Kidney (tissue), 22 donors: ENCODE measurements at places on chromosomes 5 and 9. TPM values are rescaled to one million over a fixed set of nuclear protein-coding genes. Genes with fewer than 3 reads are reported as not detected.

IFNA2 gene
- total RNA-seq: not detected

S1PR3 gene
- 36.4 TPM for total RNA-seq

PSAT1 gene
- total RNA-seq: 22.4 TPM

PTBP3 gene
- 86.6 TPM for total RNA-seq

CCL28 gene
- total RNA-seq: 22.8 TPM

PPIC gene
- total RNA-seq: 46.1 TPM

UNC13B gene
- total RNA-seq: 43.6 TPM

IGFBPL1 gene
- 0.22 TPM for total RNA-seq

FSD1L gene
- total RNA-seq: 13.2 TPM

TMEM215 gene
- total RNA-seq: not detected

DNA sequence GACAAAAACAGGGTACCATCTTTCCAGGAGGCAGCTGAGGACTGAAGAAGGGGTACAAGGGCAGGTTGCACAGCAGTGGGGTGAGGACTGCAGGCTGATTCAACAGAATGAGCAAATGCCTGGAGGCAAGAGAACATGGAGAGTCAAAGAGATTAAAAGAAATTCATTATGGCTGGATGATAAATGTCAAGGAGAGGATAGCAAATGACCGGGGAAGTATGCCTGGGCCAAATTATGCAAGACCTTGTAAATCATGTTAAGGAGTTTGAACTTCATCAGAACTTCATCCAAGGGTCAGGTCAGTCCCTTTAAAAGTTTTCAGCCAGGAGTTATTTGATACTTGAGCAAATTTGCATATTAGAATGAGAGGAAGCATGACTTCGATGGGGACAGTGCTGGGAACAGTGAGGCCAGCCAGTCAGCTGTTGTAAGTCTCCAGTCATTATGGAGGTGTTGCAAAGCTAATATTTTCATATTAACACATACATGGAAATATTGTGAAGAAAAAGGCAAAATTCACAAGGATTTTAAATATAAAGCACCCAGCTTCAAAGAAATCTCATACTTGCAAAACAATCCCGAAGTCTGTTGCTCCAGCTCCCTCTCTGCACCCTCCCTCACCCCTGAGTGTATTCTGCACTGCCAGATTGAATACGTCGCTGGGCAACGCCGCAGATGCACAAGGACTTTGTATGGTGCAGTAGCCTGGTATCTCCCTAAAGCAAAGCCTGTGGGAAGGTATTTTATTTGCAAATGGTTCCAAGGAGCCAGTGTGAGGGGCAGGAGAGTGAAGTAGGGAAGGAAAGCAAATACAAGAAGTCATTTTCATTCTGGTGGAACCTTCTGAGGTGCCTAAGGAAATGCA, 509.8 kb upstream of the TLE4 start:
- H3K36me3 ChIP-seq: no peaks in the 10 kb centered on the region
- DNase-seq: no peak
- H3K4me1 ChIP-seq: no peaks in the 10 kb centered on the region
- no peaks in the 10 kb centered on the region for H3K27me3 ChIP-seq

- no peaks in the 10 kb centered on the region for H3K4me1 ChIP-seq
- no peak overlapping the region for H3K4me3 ChIP-seq
- DNase-seq: peak; percentile 10
- no peak overlapping the region for H3K27ac ChIP-seq
- no peaks in the 10 kb centered on the region for H3K27me3 ChIP-seq
- no peaks in the 10 kb centered on the region for H3K36me3 ChIP-seq
Measured at GRCh38 chr5:38317868-38318267, 59.5 kb downstream of the EGFLAM start.

DNA sequence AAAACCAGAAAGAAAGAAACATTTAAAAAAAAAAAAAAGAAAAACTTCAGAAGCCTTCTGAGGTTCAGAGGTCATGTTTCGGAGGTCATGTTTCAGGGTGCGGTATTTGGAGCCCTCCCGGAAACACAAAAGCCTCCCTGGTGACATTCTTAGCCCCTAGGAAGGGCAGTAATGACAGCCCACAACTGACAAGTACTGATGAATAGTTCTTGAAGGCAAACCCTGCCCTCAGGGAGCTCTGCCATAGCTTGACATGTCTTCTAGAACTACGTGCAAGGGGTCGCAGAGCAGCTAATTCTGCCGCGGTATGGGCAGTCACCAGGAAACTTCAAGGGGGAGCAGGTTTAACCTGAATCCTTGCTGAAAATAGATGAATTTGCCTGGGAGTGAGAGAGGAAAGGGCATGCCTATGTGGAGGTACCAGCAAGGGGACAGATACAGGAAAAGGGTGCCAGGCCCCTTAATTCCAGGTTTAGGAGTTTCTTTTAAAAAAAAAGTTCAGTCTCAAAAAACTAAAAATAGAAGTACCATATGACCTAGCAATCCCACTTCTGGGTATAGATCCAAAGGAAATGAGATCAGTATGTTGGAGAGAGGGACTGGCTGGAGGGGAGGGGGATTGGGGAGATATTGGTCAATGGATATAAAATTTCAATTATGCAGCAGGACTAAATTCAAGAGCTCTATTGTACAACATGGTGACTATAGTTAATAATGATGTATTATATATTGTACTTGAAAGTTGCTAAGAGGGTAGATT, 98.4 kb downstream of the C9orf152 start:
- no peak overlapping the region for H3K4me3 ChIP-seq
- no peak for DNase-seq
- no peaks in the 10 kb centered on the region for H3K36me3 ChIP-seq
- H3K27ac ChIP-seq: no peak overlapping the region
- peaks cover 6% of the 10 kb centered on the region for H3K4me1 ChIP-seq

- no peaks in the 10 kb centered on the region for H3K27me3 ChIP-seq
- DNase-seq: peak; percentile 82
- H3K4me3 ChIP-seq: no peak overlapping the region
- no peaks in the 10 kb centered on the region for H3K36me3 ChIP-seq
- no peak overlapping the region for H3K27ac ChIP-seq
Measured at GRCh38 chr9:75866273-75866871, 24.1 kb upstream of the PCSK5 start.

GRCh38 chr5:66689522-66690220, 93.5 kb downstream of the MAST4 start:
- H3K36me3 ChIP-seq: no peaks in the 10 kb centered on the region
- peak; percentile 25 for DNase-seq
- H3K27me3 ChIP-seq: no peaks in the 10 kb centered on the region
- peak overlapping the region; percentile 88 for H3K27ac ChIP-seq
- no peak overlapping the region for H3K4me3 ChIP-seq

GRCh38 chr9:138073808-138074207, 196.2 kb downstream of the CACNA1B start:
- DNase-seq: no peak
- H3K36me3 ChIP-seq: no peaks in the 10 kb centered on the region
- no peak overlapping the region for H3K4me3 ChIP-seq
- no peak overlapping the region for H3K27ac ChIP-seq
- no peaks in the 10 kb centered on the region for H3K4me1 ChIP-seq

GRCh38 chr5:35246411-35246810, 16.1 kb upstream of the PRLR start:
- no peak overlapping the region for H3K27ac ChIP-seq
- no peaks in the 10 kb centered on the region for H3K36me3 ChIP-seq
- no peaks in the 10 kb centered on the region for H3K27me3 ChIP-seq
- no peak for DNase-seq

DNA sequence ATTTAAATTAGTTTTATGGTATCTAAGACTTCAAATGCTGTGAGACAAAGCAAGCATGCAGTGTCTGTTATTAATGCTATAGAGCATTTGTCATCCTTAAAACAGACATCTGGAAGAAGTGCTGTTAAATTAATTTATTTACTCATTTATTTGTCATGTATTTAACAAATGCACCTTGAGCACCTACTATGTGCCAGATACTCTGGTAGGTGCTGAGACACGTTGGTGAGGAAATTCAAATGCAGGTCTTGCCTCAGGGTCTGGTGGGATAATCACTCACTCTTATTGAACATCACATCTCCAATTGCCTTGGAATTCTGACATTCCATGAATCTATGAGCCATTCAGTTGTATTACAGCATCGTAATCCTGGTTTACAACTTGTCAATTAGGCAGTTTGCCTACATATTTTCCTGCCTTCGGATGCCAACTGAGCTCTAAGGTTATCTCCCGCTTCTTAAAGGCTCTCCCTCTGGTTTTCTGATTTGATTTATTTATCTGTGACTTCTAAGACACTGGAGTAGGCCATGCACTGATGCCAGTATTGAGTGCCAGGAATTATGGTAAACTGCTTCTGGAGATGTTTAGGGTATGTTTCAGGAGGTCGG, 56.0 kb upstream of the RPS23 start:
- no peaks in the 10 kb centered on the region for H3K4me1 ChIP-seq
- H3K36me3 ChIP-seq: no peaks in the 10 kb centered on the region
- peak overlapping the region; percentile 23 for H3K27ac ChIP-seq
- no peak overlapping the region for H3K4me3 ChIP-seq
- no peak for DNase-seq
- no peaks in the 10 kb centered on the region for H3K27me3 ChIP-seq

- H3K4me3 ChIP-seq: no peak overlapping the region
- H3K27ac ChIP-seq: no peak overlapping the region
- no peak for DNase-seq
- H3K36me3 ChIP-seq: no peaks in the 10 kb centered on the region
- H3K27me3 ChIP-seq: no peaks in the 10 kb centered on the region
- H3K4me1 ChIP-seq: no peaks in the 10 kb centered on the region
Measured at GRCh38 chr5:127700237-127700766, 2.9 kb upstream of the CCDC192 start.

GRCh38 chr9:105069696-105070095, 141.7 kb upstream of the ABCA1 start:
- H3K27ac ChIP-seq: no peak overlapping the region
- DNase-seq: no peak
- peaks cover 5% of the 10 kb centered on the region for H3K4me1 ChIP-seq
- H3K4me3 ChIP-seq: no peak overlapping the region

DNA sequence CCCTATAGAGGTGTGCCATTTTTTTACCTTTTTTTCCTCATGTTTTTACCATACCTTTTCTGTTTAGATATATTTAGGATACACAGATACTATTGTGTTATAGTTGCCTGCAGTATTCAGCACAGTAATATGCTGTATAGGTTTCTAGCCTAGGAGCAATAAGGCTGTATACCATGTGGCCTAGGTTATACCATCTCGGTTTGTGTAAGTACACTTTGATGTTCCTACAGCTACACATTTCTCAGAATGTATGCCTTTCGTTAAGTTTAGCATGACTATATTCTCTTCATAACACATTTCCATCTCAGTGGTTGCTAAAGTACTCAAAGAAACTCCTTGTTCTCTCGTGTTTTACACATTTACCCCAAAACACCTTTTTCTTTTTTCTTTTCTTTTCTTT, 23.0 kb downstream of the UBE2D2 start:
- H3K27ac ChIP-seq: no peak overlapping the region
- H3K36me3 ChIP-seq: no peaks in the 10 kb centered on the region
- no peak for DNase-seq
- no peak overlapping the region for H3K4me3 ChIP-seq

GRCh38 chr5:177295924-177296323, 7.6 kb downstream of the RAB24 start:
- no peaks in the 10 kb centered on the region for H3K4me1 ChIP-seq
- H3K27ac ChIP-seq: no peak overlapping the region
- H3K27me3 ChIP-seq: no peaks in the 10 kb centered on the region
- peaks cover 13% of the 10 kb centered on the region for H3K36me3 ChIP-seq

DNA sequence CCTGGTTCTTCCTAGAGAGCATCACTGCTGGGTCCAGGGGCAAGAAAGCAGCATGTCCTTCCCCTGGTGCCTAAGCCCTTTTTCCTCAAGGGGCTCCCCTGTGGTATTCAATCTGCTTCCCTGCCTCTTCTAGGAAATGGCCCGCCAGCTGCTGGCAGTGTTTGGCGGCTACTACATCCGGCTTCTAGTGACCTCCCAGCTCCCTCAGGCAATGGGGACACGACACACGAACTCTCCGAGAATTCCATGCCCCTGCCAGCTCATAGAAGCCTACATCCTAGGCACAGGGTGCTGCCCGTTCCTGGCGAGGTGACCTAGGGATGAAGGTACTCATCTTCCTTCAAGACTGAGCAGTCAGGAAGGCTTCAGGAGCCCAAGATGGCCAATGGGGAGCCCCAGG, 14.6 kb downstream of the TEX53 start:
- H3K27me3 ChIP-seq: no peaks in the 10 kb centered on the region
- H3K4me1 ChIP-seq: no peaks in the 10 kb centered on the region
- no peak overlapping the region for H3K27ac ChIP-seq
- no peak overlapping the region for H3K4me3 ChIP-seq
- DNase-seq: no peak

GRCh38 chr5:128613766-128614165, 75.7 kb upstream of the FBN2 start:
- H3K27ac ChIP-seq: no peak overlapping the region
- H3K4me3 ChIP-seq: no peak overlapping the region
- DNase-seq: no peak
- no peaks in the 10 kb centered on the region for H3K36me3 ChIP-seq
- no peaks in the 10 kb centered on the region for H3K27me3 ChIP-seq

GRCh38 chr9:86891091-86891490, 56.2 kb downstream of the GAS1 start:
- H3K4me3 ChIP-seq: no peak overlapping the region
- DNase-seq: no peak
- no peaks in the 10 kb centered on the region for H3K27me3 ChIP-seq
- no peaks in the 10 kb centered on the region for H3K36me3 ChIP-seq

GRCh38 chr9:128838338-128838737, 8.7 kb upstream of the SPOUT1 start:
- H3K4me1 ChIP-seq: no peaks in the 10 kb centered on the region
- H3K27me3 ChIP-seq: no peaks in the 10 kb centered on the region

GRCh38 chr9:73577848-73578247, 426.2 kb downstream of the ANXA1 start:
- no peak for DNase-seq
- H3K27me3 ChIP-seq: no peaks in the 10 kb centered on the region
- H3K27ac ChIP-seq: no peak overlapping the region
- H3K4me1 ChIP-seq: no peaks in the 10 kb centered on the region
- no peaks in the 10 kb centered on the region for H3K36me3 ChIP-seq

- H3K4me1 ChIP-seq: no peaks in the 10 kb centered on the region
- no peaks in the 10 kb centered on the region for H3K36me3 ChIP-seq
- H3K27ac ChIP-seq: no peak overlapping the region
- no peak overlapping the region for H3K4me3 ChIP-seq
Measured at GRCh38 chr5:156515121-156515520, 188.2 kb downstream of the SGCD start.

DNA sequence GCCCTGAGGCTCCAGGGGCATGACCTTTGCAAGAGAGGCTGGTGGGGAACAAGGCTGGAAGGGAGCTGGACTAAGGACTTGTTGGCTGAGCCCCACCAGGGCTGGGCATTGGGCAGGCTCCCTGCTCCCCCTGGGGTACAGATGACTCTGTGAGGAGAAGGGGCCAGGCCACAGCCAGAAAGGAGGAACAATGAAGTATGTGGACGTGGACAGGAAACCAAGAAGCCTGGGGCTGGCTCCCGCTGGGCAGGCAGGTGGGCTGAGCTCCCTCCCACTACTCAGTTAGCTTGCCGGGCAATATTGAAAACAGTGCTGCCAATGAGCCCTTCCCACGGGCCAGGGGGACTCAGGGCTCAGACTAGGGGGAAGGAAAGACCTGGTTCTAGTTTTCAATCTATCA, 66.1 kb upstream of the SPTLC1 start:
- no peaks in the 10 kb centered on the region for H3K36me3 ChIP-seq
- no peak overlapping the region for H3K4me3 ChIP-seq
- H3K27me3 ChIP-seq: no peaks in the 10 kb centered on the region
- no peaks in the 10 kb centered on the region for H3K4me1 ChIP-seq
